ENCODE measurements at places on chromosomes 2 and 18.

GRCh38 chr18:33116376-33116775 is 324.1 kb downstream of the CCDC178 start:
- DNase-seq, result no peak

- no peak for DNase-seq
Measured at GRCh38 chr2:64092502-64092901, 51.7 kb downstream of the PELI1 start.

GRCh38 chr2:113886479-113887008 is 3.3 kb upstream of the ACTR3 start:
- no peak for DNase-seq

- no peak for DNase-seq
Measured at GRCh38 chr18:28884304-28884703, 707.4 kb upstream of the CDH2 start.

GRCh38 chr2:8543060-8543382 is 138.8 kb upstream of the ID2 start:
- no peak for DNase-seq
